ENCODE measurements at places on chromosomes 11 and 22.
A peak's percentile ranks its signal among the peaks of the same experiment; 100 is the strongest.

- DNase-seq: no peak
These were observed 1.7 kb upstream of the TSSC4 start for GRCh38 chr11:2398664-2399355.

DNA sequence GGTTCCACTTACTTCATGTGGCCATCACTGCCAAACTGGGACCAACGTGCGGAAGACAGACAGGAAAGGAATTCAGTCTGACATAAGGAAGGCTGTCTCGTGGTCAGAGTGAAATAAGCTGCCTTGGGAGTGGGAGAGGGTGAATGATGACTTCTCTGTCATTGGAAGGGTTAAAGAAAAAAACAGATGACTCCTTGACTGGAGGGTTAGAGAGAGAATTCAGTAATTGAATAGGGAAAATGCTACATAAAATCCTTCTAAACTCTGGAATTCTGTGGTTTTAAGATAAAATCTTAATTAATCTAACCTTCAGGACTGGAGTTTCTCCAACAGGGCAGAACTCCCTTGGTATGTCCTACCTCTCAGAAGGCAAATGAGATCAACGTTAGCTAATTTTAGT, 33.8 kb downstream of the RAB30 start:
- DNase-seq: peak; percentile 79

- no peak for DNase-seq
These were observed 357.0 kb downstream of the LRRC4C start for GRCh38 chr11:41102471-41102870.

GRCh38 chr22:45670981-45671782, 452 bp upstream of the ATXN10 start:
- peak; percentile 37 for DNase-seq

GRCh38 chr11:37657645-37658044, 1059.6 kb upstream of the RAG2 start:
- DNase-seq: peak; percentile 9

- DNase-seq: no peak
These were observed 44.3 kb downstream of the CWF19L2 start for GRCh38 chr11:107413352-107413751.

- no peak for DNase-seq
These were observed 1.9 kb upstream of the BAIAP2L2 start for GRCh38 chr22:38112381-38112780.

- DNase-seq: no peak
These were observed 28.9 kb downstream of the NAP1L4 start for GRCh38 chr11:2963112-2963754.

DNA sequence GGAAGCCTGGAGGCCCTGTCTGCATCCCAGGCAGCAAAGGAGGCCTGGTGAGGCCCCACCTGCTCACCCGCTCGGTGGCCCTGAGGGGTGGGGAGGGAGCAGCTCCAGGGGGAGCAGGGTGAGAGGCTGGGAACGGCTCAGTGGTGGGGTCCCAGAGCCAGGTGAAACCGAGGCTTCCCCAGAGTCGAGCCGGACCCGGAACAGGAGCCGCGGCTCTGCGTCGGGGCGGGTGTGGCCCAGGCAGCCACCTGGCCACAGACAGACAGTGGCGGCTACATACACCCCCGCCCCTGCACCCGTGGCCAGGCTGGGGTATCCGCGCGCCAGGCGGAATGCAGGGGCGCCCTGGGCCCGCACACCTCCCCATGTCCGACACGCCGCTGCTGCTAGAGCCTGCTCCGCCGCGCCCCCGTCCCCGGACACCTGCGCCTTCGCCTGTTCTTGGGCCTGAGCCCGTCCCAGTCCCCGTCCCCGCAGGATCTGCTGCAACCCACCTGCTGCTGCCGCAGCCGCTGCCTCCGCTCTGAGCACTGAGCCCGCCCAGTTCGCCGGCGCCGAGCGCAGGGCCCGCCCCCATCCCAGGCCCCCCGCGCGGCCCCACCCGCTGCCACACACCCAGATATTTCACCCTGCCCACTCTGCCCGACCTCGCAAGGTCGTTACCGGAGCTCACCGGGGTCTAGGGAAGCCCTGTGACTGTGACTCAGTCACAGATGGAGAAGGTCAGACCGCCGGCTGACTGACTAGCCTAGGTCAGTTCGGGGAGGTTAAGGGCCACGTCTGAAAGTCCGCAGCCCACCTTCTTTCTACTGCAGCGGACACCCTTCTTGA, at the start of gene SLC7A4:
SLC7A4 (minus strand) TSS at position 525 of the 831 bp plus-strand sequence. CDS start 749 bp downstream, outside the sequence.
- DNase-seq: no peak

- peak; percentile 90 for DNase-seq
These were observed 53.9 kb downstream of the MICAL2 start for GRCh38 chr11:12164061-12165014.

GRCh38 chr11:125079878-125080530, 16.9 kb downstream of the SLC37A2 start:
- DNase-seq: no peak

GRCh38 chr11:84358034-84358433, 1071.9 kb upstream of the CCDC90B start:
- no peak for DNase-seq

- peak; percentile 9 for DNase-seq
These were observed 23.3 kb upstream of the PHF21B start for GRCh38 chr22:45033136-45033535.

- no peak for DNase-seq
These were observed 60.5 kb downstream of the CD82 start for GRCh38 chr11:44625759-44626523.

DNA sequence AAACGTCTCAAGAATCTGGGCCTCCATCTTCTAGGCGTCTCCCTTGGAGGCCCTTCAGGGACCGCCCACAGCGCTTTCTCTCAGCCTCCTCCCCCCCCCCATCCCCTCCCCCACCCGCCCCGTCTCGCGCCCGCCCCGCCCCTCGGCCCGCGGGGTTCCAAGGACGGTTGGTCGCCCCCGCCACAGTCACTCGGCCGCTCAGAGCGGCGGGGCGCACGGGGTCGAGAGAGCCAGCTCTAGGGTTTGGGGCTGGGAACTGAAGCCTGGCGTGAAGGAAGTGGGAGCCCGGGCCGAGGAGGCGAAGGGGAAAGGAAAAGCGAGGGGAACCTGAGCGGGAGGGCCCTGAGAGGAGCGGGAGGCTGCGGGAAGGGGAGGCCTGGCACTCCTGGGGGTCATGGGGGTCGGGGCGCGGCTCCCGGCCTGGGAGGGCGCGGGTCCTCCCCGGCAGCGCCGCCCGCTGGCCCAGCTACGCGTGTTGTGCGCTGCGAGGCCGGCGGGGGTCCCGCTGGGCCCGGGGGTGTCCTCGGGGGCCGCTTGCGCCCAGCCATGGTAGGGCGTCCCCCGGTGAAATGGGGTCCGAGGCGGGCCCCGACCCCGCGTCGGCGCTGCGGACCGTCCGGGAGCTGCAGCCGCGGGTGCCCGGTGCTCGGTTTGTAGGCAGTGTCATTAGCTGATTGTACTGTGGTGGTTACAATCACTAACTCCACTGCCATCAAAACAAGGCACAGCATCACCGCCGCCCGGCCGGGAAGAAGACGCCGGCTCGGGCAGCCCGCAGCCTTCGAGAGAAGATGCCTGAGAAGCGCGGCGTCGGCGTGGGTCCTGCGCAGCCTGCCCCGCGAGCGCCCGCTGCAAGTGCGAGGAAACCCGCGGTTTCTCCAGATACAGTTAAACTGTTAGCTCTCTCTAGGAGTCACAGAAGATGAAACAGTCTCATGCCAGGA, at the start of gene BTG4:
BTG4 (minus strand) TSS at position 91 of the 944 bp plus-strand sequence. CDS start 13,610 bp downstream, outside the sequence.
- peak; percentile 50 for DNase-seq

GRCh38 chr11:1989953-1990352, 7.7 kb downstream of the H19 start:
- no peak for DNase-seq

DNA sequence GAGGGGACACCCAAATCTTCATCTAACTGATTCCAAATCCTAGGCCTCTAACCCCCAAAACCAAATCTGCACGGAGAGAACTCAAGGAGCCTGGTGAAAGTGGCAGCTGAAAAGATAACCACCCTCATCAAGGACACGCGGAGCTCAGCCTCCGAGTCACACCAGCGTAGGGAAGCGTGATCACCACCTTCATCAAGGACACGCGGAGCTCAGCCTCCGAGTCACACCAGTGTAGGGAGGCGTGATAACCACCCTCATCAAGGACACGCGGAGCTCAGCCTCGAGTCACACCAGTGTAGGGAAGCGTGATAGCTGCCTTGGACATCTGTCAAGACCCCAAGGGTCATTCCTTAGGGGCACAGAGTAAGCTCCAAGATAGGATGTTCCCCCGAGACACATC, 29.3 kb upstream of the SYT8 start:
- no peak for DNase-seq

DNA sequence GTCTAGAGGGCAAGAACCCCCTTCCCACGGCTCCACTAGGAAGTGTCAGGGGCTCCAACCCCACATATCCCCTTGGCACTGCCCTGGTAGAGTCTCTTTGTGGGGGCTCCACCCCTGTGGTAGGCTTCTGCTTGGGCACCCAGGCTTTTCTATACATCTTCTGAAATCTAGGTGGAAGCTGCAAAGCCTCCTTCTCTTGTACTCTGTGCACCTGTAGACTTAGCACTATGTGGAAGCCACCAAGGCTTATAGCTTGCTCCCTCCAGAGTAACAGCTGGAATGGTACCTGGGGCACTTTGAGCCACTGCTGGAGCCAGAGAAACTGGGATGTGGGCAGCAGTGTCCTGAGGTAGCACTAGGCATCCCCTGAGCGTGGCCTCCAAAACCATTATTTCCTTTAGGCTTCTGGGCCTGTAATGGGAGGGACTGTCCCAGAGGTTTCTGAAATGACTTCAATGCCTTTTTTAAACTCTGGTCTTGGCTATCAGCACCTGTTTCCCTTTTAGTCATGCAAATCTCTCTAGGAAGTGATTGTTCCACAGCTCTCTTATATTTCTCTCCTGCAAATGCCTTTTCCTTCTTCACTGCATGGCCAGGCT, 68.4 kb downstream of the TRAF6 start:
- DNase-seq: no peak

GRCh38 chr11:118841469-118842242, 42.0 kb upstream of the CXCR5 start:
- no peak for DNase-seq

Data from astrocyte of the hippocampus (primary cell).